ENCODE measurements at places on chromosomes 5 and 9.

GRCh38 chr5:158837908-158838307 lies 261.8 kb downstream of the EBF1 start:
- DNase-seq, result no peak

- DNase-seq, result no peak
These were observed 3.1 kb downstream of the PJA2 start for GRCh38 chr5:109406719-109407118.

- DNase-seq, result no peak
These were observed 285.5 kb upstream of the VLDLR start for GRCh38 chr9:2336055-2336454.

DNA sequence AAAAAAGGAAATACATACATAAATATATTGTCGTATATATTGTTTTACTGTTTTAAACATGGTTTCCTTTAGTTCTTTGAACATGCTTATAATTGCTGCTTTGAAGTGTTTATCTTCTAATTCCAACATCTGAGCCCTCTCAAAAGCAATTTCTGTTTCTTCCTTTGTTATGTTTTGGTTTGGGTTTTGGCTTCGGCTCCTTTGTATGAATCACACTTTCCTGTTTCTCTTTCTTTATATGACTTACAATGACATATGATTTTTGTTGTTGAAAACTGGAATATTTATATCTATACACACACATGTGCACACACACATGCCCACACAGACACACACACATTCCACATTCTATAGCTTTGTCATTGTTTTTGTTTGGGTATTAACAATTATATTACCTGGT lies 1206.7 kb downstream of the CDH12 start:
- DNase-seq, result no peak

DNA sequence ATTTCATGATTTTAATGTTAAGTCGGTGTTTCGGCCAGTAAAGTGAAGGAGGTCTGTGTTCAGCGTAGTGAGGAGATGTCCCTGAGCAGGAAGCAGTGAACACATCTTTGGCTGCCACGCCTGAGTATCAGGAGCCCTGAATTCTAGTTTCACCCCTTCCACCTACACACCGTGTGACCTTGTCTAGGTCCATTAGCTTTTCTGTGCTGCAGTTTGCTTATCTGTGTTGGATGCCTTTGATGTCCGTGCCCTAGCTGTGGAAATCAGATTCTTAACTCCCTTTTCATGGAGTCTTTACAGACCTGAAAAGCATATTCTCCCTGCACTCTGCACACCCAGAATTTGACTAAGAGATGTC lies 601 bp downstream of the FBXO38 start:
- no peak for DNase-seq

DNA sequence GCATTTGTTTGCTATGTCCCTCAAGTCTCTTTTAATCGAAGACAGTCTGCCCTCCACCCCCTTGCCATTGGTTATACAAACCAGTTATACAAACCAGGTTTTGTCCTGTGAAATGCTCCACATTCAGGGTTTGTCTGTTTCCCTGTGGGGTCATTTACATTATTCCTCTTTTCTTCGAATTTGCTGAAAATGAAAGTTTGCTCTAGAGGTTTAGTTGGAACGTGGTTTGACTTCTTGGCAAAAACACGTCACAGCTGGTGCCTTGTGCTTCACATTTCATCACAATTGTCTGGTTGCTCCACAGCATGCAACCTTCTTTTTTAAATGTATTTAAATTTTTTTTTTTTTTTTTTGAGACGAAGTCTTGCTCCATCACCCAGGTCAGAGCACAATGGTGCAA lies 4.2 kb upstream of the HAVCR2 start:
- DNase-seq, result no peak

- peak; percentile 52 for DNase-seq
These were observed 283.3 kb downstream of the TMEM167A start for GRCh38 chr5:82793808-82794419.

DNA sequence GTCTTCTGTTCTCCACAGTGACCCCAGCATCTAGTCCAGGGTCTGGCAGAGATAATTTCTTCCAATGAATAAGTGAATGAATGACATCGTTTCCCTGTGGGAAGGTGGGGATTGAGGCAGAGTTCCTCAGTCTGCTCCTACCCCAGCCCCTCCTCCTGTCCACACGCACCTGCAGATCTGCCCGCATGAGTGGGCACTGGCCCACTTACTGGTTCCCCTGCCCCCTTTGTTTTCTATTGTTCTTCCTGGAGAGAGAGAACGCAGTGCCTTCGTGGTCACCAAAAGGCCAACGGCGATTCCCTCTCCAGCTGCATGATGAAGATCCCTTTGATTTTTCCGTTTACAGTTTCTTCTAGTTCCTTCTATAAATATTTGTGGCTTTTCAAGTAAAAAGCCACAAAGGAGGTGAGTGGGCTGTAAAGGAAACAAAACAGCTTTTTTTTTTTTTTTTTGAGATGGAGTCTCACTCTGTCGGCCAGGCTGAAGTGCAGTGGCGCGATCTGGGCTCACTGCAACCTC lies 5.8 kb upstream of the FPGS start:
- peak; percentile 38 for DNase-seq

DNA sequence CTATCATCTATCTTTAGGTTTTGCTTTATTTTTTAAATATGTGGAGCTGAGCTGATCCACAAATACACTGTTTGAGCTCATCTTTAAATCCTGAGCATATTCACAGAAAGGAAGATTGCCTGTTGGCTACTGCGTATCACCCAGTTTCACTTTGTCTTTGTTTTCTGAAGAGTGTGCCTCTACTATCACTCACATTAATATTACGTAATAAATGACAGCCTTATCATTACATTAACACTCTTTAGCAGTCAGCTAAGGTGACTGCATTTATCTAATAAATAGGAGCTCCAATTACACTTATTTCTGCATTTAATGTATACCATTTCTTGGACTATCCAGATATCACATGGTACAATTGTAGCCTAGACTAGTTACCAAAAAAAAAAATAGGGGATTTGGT lies 511.7 kb downstream of the NR2F1-AS1 start:
- peak; percentile 20 for DNase-seq

DNA sequence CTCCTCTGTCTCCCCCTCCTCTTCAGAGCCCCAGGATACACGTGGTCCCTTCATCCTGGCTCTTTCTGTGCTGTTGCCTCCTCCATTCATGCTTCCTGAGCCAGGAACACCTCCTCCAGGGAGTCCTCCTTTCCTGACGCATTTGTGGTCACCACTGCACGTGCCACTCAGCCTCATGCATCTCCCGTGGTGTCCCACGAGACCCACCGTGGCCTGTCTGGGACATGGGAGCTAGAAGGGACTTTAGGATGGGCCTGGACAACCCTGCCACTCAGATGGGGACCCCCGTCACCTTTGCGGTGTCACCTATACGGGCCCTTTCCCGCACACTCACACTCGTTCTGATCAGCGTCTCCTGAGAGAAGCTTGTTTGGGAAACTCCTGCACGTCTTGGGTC lies 6.7 kb downstream of the GLIPR2 start:
- DNase-seq, result no peak

- no peak for DNase-seq
These were observed 984.1 kb downstream of the TLE4 start for GRCh38 chr9:80555782-80556325.

- peak; percentile 93 for DNase-seq
These were observed 332.4 kb upstream of the EFNA5 start for GRCh38 chr5:108003178-108003577.

DNA sequence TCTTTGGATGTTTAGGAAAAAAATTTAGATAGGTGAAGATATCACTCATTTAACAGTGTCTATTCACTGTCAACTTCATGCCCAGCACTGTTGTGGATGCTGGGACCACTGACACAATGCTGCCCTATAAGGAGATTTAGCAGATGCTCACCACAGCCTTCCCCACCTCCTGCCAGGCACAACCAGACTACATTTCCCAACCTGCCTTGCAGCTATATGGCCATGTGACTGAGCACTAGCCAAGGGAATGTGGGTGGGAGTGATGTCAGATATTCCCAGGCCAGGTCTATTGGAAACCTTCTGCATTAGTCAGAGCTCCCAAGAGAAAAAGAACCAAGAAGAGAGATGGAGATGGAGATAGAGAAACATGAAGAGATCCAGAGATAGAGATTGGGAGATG lies 302.6 kb upstream of the TAS2R1 start:
- DNase-seq, result no peak

DNA sequence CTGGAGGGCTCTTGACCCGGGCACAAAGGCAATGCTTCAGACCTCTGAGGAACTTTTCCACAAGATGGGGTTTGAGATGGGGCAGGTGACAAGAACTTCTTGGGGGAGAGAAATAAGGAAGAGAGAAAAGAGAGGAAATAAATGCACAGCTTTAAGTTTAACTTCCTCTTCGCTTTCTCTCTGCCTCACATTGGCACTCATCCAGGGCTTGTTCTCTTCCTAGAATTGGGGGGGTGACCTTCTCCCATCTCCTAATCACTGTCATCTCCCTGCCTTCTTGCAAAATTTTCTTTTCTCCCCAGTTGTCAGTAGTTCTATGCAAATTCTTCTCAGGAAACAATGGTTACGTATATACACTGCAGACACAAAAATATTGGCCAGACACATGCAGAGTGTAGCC lies 19.1 kb upstream of the ADCY2 start:
- DNase-seq, result peak; percentile 70

DNA sequence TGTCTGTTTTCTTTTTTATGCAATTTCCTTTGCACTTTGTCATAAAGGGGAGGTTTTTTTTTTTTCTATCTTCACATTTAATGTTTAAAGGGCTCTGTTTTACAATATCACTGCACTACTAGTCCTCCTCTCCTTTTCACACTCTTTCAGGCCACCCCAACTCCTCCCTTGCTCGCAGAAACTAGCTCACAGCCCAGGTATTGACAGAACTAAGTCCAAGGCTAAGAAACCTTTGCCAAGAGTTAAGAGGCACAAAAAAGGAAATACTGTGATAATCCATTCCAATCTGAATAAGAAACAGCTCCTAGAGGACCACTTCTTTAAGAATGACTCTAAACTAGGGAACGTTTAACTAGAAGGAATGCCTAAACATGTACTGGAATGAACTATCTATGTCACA lies 1.1 kb upstream of the FGF10 start:
- DNase-seq, result no peak

DNA sequence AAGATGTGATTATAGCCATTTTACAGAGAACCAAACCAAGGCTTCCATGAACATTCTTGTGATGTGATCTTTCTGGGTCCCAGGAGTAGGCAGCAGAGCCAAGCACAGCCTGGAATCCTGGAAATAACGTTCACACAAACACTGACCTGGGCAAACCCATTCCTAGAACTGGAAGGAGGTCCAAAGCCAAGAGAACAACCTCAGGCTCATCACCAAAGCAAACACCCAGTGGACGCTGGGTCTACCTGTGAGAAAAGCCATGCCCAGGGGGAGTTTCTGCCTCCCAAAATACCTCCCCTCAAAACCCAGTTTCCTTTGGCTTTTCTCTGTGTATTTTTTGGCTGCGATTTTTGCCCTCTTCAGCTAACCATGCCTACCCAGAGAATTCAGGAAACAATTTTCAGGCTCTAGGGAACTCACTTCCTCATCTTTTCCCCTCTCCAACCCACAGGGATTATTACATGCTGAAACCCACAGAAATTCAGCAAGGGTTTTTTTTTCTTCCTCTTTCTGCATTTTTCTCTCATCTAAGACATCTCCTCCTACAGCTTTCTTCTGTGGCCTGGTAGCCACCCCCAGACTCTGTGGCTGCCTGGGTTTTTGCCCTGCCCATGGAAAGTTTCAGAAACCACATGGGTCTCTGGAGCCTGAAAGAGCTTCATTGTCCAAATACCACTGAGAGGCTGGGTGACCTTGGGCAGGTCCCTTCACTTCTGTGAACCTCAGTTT lies 75.0 kb downstream of the TNC start:
- DNase-seq, result peak; percentile 81

DNA sequence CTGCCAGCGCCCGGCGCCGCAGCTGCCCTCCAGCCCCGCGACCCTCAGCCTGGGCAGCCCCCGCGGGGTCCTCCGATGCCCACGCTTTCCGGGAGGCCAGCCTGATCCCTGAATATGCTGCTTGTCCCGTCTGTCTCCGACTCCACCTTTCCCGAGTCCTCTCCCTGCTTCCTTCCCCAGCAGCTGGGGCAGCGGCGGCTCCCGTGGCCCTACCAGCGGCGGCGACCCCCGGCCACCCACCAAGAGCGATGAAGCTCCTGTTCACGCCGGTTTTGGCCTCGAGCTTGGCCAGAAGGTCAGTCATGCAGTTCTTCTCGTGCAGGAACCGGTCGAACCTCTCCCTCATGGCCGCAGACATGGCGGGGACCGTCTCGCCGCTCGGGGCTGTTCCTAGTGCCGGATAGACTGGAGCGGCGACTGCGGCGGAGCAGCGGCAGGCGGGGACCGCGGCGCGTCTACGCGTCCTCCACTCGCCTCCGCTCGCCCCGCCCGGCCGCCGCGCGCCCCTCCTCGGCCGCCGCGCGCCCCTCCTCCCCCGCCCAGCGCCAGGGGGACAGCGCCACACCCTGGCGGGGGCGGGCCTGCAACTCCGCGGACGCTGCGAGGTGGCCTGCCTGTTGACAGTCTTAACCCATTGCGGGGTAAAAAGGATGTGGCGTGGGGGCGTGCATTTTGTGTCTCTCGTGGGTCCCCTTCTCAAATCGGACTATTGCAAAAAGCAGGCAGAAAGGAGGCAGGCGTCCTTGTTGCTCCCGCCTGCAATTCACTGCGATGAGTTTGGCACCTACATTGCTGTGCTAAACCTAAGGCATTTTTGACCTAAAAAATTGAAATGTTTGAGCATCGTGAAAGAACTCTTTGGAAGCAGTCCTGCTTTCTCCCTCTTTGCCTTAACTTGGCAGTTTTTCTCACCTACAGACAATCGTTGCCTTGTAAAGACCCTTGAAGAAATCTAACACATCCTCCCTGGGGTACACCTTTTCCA lies at the start of gene REEP5:
Gene REEP5 (minus strand): TSS at position 395 of the 985 bp plus-strand sequence. CDS start 37 bp downstream, at position 358.
- DNase-seq, result peak; percentile 90

GRCh38 chr5:45274241-45274640 lies 421.9 kb downstream of the HCN1 start:
- no peak for DNase-seq
